Stimulated activated CD4-positive, alpha-beta T cell treated with anti-CD3 and anti-CD28 coated beads, Interleukin-4, amount 100 ng/mL, for 1 hour (primary cell): ENCODE measurements at places on chromosomes 13 and 19.
A peak's percentile ranks its signal among the peaks of the same experiment; 100 is the strongest.

GRCh38 chr13:96338030-96338429, 248.1 kb downstream of the HS6ST3 start:
- no peak for DNase-seq

DNA sequence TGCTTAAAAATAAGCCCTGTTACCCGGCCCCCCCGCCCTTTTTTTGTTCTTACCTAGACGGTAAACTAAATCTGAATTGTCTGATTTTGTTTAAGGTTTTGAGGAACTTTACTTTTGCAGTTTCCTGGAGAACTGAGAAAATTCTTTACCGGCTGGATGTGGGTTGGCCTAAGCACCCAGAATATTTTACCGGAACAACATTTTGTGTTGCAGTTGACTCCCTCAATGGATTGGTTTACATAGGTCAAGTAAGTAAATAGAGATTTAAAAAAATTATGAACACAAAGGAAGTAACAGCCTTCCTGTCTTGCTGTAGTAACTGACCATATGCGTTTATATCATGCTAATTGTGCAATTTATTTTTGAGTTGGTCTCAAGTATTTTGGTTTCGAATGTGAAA, 785 bp downstream of the NHLRC3 start:
- no peak for DNase-seq

DNA sequence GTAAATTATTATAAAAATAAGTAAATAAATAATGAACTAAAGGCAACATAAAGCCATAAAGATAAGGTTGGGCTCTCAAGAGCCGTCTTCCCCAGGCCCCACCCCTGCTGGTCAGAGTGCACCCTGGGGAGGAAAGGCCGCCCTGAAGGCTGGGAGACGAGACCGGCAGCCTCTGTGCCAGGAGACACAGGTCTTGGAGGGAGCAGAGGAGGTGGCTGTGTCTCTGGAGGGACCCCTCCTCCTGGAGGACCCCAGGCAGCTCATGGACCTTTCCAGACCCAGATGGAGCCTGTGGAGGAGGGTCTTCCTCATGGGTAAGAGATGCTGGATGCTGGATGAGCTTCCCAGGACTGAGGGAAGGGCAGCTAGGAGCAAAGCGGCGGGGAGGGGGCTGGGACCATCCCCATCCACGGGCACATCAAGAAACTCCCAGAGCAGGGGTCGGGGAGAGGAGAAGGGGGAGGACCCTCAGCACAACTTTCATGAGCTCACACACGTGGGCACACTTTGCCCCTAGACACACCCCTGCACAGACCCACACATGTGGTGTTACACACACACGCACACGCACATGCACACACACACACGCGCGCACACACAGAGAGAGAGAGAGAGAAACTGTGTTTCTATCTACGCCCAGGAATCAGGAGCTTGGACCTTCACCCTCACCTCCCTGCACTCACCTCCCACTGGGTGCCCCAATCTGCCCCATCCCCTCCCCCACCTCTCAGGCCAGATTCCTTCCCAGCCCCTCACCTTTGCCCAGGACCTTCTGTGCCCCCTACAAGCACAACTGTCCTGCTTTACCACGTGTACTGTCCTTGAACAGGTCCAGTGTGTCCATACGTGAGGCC, at the start of gene CEACAM18:
TSS of gene CEACAM18 (plus strand) at position 159 of the 854 bp plus-strand sequence.
- no peak for DNase-seq

DNA sequence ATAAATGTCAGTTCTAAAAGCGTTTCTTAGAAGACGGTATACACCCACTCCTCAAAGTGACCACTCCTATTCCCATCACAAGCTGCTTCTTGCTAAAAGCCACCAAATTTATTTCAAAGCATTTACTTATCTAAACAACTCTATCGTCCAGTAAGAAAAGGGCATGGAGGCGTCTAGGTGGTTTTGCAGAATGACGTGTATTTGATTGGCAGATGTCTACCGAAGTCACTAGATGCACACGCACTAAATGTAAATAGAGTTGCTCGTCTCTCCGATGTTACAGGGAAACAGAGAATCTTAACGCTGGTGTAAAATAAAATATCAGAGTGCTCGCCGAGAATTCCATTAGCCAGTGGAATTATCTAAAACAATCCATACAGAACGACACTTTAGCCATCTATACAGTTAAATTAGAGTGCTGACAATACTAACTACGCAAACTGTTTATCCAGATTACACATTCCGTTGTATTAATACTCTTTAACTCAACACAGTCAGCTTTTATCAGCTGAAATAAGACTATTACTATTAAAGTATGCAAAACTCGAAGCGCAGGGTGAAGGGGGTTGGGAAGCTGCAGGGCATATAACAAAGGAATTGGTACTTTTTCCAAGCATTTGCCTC, 1.9 kb downstream of the KLF12 start:
- DNase-seq = no peak

- DNase-seq = no peak
These were observed 35.1 kb downstream of the RNF6 start for GRCh38 chr13:26186995-26187394.

GRCh38 chr19:35040826-35041547, 534 bp upstream of the HPN start:
- peak; percentile 45 for DNase-seq

DNA sequence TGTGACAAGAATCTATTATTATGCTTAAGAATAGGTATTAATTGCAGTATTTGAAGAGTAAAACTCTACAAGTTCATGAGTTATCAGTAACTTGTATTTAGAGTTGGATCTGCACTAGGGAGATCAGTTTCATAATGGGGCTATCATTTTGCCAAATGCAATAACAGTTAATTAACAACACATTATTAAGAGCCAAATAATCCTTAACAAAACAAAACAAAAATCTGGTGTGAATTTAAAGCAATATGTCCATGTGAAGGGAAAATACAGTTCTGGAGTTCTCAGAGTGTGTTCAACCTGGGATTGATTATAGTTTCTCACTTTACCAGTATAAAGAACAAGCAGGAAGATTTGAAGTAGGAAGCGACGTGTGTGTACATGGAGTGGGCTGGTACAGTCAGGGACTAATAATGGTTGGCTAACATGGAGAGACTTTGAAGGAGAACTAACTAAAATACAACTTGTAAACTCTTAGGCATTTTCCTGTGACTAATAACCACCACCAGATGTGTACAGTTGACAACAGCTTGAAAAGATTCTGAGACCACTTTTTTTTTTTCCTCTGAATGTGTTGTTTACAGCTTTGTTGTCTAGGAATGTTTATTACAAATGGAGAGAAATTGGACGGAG, 58.5 kb downstream of the POSTN start:
- DNase-seq = no peak

GRCh38 chr19:44846455-44847143, 502 bp downstream of the NECTIN2 start:
- no peak for DNase-seq

GRCh38 chr13:75870397-75870903, 234.3 kb downstream of the LMO7 start:
- peak; percentile 4 for DNase-seq

DNA sequence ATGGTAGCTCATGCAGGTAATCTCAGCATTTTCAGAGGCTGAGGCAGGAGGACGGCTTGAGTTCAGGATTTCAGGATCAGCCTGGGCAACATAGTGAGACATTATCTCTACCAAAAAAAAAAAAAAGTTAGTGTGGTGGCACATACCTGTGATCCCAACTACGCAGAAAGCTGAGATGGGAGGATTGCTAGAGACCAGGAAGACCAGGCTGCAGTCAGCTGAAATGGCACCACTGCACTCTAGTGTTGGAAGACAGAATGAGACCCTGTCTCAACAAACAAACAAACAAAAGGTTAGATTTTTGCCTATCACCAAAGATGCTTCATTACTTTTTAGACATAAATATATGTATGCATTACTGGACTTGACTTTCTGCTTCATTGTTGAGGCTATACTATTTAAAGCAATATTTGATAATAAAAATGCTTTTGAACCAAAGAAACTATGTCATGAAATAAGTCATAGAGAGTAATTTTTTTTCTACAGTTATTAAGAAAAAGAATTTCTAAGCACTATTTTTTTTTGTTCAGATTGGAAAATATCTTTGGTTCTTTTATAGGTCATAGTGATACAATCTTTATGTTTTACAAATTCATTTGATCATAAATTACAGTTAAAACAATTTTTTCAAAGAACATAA, 1180.1 kb upstream of the ATXN8OS start:
- DNase-seq = no peak

DNA sequence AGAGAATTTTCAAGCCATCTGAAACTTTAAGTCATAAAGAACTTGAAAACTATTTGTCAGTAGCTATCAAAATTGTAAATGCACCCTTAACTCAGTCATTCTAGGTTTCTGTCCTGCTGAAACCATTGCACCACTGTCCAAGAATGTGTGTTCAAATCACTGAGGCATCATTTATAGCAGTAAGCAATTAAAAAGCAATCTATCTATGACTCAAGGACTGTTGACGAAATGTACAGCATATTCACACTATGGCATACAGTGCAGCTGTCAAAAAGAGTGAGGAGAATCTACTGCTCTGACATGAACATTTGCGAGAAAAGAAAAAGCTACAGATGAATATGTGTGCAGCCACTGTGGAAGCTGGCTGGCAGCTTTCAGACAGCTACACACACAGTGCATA, 71.2 kb downstream of the ING1 start:
- no peak for DNase-seq

GRCh38 chr13:23966221-23966690, 69.0 kb upstream of the C1QTNF9B start:
- no peak for DNase-seq

- no peak for DNase-seq
These were observed 490.0 kb upstream of the ATXN8OS start for GRCh38 chr13:69617587-69617986.

GRCh38 chr19:47187797-47188196, 43.2 kb downstream of the BBC3 start:
- no peak for DNase-seq

GRCh38 chr13:100544866-100545683, 43.5 kb downstream of the GGACT start:
- DNase-seq = no peak

DNA sequence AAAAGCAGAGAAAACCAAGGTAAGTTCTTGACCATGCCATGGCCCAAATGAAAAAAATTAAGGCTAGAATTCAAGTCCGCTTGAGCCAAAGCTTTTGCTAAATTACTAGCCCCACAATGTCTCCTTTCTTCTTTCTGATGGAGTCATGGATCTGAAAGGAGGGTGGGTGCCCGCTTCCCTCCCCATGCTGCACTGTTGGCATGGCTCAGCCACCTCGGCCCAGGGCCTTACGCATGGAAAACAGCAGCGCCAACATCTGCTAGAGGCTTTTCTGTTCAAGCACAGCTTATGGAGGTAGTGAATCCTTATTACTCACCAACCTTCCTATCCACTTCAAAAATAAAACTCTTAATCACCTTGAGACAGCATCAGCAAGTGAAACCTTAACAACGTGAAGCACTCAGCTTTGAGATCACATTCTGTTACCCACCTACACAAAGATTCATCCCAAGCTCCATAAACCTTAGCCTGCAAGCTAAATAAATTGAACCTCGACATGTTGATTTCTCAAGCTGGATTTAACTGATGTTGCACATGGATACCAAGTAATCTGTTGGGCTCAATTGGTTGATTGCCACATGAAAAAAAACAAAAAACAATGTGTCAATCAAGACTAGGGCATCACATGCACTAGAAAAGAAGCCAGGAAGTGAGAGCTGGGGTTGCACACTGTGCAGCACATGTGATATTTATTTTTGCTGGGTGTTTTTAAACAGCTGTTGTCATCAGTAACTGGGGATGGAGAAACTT, 43.4 kb downstream of the TPT1 start:
- no peak for DNase-seq

DNA sequence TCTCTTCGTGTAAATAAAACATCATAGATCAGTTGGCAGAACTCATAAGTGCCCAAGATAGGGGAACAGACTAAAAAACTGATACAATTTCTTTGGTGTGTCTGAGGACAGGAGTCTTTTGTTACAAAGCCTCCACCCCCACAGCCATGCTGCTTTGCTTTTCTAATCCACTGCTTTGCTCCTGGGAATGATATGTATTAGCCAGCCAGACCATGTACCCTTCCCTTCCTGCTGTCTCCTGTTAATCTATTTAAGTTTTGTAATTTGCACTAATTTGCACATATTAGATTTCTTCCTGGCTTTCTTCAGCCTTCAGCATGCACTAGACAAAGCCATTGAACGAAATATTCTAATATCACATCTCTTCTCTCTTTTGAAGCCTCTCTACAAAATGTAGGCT, 130.5 kb downstream of the MAB21L1 start:
- DNase-seq = no peak

- DNase-seq = no peak
These were observed 11.0 kb downstream of the ZNF552 start for GRCh38 chr19:57803594-57804325.

DNA sequence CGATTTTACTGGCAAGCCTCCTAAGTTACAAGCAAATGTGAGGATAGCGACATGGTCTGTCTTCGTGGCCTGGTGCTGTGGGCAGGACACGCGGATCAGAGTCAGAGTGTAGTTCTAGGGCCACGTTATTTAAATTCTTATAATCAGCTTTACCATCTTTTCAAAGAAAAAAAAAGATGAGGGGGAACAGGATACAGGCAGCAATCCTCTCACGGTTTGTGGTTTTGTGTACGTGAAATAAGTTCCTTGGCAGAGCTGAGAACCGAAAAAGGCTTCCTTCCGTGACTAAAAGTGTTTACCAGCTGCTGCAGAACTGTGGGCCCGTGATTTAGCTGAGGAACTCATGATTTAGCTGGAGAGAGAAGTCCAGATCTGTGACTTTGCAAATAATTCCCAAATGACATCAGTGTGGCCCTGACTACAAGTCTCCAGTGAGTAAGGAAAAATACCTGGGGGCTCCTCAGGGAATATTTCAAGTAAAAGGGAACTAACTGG, 27.2 kb downstream of the RCBTB2 start:
- DNase-seq = no peak

- DNase-seq = no peak
These were observed 34.4 kb upstream of the ZNF562 start for GRCh38 chr19:9709305-9709704.

DNA sequence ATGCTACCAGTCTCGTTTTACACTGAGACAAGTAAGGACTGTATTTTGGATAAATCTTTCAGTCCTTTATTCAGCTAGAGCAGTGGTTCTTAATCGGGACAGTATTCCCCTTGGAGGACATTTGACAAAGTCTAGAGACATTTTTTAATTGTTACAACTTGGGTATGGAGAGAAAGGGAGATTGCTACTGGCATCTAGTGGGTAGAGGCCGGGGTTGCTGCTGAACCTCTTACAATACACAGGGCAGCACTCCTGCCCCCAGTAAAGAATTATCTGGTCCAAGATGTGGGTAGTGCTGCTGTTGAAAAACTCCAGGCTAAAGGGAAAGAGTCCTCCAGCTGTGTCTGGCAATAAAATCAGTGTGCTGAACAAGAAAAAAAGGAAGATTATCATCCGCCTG, 334.8 kb downstream of the SLC7A1 start:
- DNase-seq = no peak

GRCh38 chr13:50156561-50157127, 141.4 kb downstream of the KCNRG start:
- DNase-seq = no peak

DNA sequence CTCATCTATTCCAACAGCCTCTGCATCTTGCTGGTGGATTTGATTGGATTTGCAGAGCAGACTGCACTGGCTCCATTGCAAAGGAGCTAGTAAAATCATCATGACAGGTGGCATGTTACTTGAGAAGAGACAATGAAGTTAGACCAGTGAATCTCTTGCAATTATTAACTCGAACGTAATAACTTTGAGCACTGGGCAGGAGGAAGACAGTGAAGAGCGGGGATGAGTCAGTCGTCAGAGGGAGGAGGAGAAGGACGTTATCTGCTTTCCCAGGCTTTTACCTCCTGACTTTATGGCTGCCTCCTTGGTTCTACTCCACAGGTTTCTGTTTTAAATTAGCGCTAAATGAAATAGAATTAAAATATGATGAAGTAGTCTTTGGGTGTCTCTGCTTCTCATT, 257.8 kb upstream of the IPO5 start:
- no peak for DNase-seq
